ENCODE measurements at places on chromosomes 11 and 22.

DNA sequence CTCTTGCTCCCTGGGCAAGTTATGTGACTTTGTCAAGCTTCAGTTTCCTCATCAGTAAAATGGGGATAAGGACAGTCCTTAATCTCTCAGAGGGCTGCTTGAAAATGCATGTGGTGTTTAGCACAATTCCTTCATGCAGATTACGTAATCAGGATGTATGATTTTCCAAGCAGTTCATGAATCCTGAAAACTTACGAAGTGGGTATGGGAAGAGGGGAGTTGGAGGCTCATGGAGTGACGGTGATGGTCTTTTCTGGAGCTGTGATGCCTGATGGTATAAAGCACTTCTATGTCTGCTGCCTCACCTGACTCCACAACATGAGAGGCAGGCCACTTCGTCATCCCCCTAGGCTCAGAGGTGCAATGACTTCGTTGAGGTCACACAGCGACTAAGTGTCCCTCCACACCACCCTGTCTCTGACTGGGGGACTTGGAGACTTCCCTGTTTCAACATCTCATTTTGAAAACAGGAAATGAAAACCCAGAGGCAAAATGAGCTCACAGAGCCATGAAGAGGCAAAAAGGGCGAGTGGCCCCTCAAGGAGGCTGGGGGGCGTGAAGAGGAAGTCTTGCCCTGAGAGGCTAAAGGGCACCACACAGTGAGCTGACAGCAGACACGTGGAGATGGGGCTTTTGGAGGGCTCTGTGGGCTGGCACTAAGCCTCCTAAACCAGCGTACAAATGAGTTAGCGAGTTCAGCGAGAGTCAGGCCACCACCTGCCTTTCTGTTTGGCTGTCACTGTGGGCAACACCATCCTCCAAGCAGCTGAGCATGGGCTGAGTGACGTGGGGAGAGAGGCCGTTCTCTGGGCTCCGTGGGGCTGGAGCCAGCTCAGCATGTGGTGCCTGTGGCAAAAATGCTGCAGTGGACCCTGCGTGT, 10.1 kb downstream of the MCM5 start:
- DNase-seq = no peak

DNA sequence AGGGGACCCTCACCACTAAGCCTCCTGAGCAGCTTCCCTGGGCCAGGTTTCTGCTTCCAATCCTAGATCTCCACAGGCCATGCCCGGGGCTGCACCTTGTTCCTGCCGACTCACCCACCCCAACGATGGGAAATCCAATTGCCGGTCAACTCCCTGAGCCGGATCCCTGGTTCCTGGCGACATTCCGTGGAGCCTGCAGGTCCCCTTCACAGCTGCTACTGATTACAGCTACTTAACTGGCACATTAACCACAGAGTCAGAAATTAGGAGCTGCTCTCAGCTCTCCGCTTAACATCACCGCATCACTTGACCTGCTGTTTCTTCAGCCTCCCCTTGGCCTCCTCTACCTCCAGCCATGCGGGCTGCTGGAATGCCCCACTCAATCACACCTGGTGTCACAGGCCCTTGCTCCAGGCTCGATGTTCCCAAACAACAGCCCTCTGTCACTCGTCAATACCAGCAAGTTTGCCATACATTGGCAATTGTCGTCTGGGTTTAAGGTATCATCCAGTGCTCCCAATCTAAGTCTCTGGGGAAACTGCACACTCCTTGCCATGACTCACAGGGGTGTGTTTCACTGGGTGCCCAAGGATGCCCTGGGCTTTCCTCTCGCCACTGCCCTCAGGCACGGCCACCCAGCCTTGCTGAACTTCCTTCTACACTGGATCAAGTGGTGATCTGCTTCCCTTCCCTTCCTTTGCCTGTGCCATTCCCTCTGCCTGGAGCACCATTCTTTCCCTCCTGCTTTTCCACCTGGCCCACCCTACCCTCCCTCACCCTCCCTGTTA, 181.0 kb downstream of the MN1 start:
- no peak for DNase-seq

- DNase-seq = no peak
Observed at GRCh38 chr22:27575348-27575747, 226.2 kb downstream of the MN1 start.

- no peak for DNase-seq
Observed at GRCh38 chr11:69540118-69541000, 58.9 kb downstream of the LINC01488 start.

GRCh38 chr11:72001285-72001684, 2.6 kb downstream of the IL18BP start:
- DNase-seq = no peak
